ENCODE measurements at places on chromosomes 1 and 21.
A peak's percentile ranks its signal among the peaks of the same experiment; 100 is the strongest.

DNA sequence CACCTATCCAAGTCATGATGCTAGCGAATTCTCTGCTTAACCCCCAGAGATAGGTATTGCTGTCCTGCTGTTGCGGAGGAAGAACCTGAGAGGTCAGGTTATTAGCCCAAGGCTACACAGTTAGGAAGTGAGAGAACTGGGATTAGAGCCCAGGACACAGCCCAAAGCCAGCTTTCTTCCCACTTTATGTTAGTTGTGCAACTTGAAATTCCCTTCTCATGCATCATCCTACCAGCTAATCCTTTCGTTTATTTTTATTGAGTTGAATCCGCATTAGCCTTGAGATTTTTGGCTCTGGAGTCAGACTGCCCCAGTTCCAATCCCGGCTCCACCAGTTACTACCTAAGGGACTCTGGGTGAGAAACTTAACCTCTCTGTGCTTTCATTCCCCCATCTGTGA, 65.4 kb downstream of the PLEKHA6 start:
- DNase-seq: no peak

GRCh38 chr1:100735244-100735643, 15.7 kb downstream of the VCAM1 start:
- no peak for DNase-seq

- peak; percentile 34 for DNase-seq
Observed at GRCh38 chr1:153919876-153920852, 2.6 kb downstream of the GATAD2B start.

GRCh38 chr1:17680308-17680707, 74.8 kb upstream of the ACTL8 start:
- no peak for DNase-seq

- DNase-seq: no peak
Observed at GRCh38 chr1:83017701-83018100, 981.2 kb downstream of the TTLL7 start.

- DNase-seq: no peak
Observed at GRCh38 chr1:1273209-1273511, 494 bp downstream of the UBE2J2 start.

DNA sequence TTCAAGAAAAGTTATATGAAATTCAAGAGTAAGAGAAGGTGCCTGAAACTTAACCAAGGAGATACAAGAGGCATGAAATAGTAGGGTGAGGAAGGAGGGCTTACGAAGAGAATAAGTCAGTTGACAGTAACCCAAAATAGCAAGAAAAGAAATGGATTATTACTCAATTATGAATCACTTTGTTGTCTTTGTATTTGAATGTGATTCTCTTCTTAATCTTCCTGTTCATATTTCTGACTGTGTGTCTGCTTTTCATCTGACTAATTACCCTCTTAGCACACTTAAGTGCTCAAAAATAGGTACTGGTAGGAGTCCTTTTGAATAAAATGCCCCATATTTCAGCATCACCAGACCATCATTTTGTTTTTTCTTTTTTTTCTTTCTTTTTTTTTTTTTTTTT, 39.4 kb downstream of the GLMN start:
- DNase-seq: no peak
